HepG2 (cell line): ENCODE measurements at places on chromosomes 2 and 18. TPM values are rescaled to one million over a fixed set of nuclear protein-coding genes. Genes with fewer than 3 reads are reported as not detected.
A peak's percentile ranks its signal among the peaks of the same experiment; 100 is the strongest.

GRCh38 chr2:152584301-152584700 lies 133.0 kb downstream of the PRPF40A start:
- DNase-seq: no peak

- no peak for DNase-seq
Measured at GRCh38 chr2:47259829-47260228, 104.7 kb upstream of the STPG4 start.

- DNase-seq: no peak
Measured at GRCh38 chr2:154591294-154591820, 107.1 kb upstream of the KCNJ3 start.

GRCh38 chr2:99880148-99880963 lies 262.0 kb downstream of the AFF3 start:
- DNase-seq: no peak

GRCh38 chr2:126950504-126950903 lies 51.8 kb downstream of the TEX51 start:
- no peak for DNase-seq

DNA sequence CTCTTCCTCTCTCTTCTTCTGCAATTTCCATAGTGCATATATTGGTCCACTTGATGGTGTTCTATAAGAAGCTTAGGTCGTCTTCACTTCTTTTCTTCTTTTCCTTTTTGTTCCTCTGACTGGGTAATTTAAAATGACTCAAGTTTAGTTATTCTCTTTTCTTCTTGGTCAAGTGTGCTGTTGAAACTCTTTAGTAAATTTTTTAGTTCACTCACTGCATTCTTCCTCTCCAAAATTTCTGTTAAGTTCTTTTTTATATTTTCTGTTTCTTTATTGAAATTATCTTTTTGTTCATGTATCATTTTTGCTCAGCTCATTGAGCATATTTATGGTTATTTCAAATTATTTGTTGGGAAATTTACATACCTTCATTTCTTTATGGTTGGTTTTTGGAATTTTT lies 32.7 kb upstream of the ZSWIM2 start:
- DNase-seq: no peak

DNA sequence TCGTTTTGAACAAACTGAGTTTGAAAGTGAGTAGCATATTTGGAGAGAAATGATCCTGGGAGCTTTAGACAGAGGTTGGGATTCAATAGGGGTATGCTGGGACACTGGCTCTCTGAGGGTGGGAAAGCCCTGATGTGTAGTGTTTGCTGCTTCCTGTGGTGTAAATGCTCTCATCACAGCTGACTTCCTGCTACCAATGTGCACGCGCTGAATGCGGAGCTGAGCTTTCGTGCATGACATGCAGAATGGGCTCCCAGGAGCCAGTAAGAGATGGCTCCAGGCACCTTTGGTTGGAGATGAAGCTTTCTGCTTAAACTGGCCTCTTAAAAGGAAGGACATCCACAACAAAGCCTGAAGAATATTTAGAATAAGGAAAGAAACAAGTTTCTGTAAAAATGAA lies 224.1 kb upstream of the CCDC150 start:
- no peak for DNase-seq

- no peak for DNase-seq
Measured at GRCh38 chr2:42337356-42337820, 23.6 kb downstream of the COX7A2L start.

DNA sequence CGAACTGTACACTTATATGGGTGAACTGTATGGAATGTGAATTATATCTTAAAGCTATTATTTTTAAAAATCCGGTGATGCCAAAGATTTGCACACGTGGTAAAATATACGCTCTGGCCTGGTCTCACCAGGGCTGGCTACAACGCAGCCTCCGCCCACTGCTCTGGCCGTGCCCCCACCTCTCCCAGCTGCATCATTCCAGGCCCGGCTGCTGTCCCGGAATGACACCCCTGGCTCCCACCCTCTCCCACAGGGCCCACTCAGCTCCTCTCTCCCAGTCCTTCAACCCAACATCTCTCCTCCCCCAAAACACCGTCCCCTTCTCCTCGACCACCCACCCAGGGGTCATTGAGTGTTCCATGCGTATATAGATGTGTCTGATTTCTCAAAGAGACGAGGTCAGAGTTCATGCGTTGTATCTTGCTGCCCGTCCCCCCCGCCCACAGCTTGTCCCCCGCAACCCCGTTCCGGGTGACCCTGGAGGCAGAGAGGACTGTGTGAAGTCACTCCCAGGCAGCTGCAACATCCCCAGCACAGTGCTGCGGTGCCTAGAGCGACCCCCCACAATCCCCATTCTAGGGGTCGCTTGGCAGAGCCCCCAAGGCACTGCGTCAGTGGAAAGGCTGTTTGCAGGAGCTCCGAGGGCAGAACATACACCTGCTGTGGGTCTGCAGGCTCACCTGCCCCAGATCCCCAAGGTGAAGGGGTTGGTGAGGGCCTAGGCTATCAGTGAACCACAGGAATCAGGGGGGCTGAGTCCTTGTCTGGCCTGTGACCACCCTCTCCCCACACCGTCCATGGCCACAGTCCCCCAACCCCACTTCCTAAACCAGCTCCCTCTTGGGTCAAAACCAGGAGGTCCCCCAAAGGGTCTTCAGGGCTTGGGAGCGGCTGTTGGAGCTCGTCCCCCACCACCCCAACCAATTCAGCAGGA lies 13.3 kb downstream of the DNMT3A start:
- no peak for DNase-seq

- DNase-seq: peak; percentile 23
Measured at GRCh38 chr18:14978962-14979535, 231.1 kb downstream of the ANKRD30B start.

DNA sequence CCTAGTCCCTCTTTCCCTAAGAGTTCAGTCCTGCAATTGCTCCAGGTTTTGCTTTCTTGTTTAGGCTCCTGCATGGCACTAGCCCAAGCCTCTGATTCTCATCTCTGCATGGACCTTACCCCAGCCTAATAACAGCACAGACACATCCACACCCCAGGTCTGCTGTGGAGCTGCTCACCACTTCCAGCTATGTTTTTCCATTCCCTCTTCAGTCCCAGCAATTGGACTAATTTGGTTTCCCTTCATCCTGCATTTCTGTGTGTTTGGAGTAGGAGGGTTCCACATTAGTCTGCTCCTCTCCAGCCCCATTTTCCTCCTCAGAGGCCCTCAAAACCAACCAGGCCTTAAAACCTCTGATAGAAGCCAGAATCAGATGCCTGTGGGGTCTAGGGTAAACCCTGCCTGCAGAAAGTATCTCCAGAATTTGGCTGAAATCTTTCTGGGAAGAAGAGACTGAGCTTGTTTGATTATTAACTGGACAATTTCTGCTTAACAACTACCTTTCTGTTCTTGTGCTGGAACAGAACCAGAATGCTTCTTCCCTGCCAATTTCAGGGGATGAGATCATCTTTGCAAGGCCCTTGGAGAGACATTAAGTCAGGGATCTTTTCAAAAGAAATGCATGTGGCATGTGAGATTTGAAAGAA lies 95.9 kb downstream of the GFPT1 start:
- DNase-seq: peak; percentile 70

DNA sequence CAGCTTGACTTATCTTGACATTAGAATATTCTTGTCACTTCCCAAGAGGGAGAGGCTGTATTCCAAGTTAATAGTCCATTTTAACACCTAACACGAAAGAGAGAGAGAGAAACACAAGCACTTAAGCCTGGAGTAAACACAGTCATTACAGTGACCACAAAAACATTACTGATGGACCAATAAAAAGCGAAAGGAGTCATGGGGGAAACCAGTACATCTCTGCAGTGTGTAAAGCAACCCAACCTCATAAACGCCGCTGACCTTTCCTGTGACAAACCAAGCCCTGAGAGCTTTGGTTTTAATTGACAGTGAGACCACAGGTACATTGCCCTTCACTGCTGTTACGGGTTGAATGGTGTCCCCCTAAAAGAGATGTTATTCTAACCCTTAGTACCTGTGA lies 78.3 kb downstream of the SMAD4 start:
- DNase-seq: no peak

DNA sequence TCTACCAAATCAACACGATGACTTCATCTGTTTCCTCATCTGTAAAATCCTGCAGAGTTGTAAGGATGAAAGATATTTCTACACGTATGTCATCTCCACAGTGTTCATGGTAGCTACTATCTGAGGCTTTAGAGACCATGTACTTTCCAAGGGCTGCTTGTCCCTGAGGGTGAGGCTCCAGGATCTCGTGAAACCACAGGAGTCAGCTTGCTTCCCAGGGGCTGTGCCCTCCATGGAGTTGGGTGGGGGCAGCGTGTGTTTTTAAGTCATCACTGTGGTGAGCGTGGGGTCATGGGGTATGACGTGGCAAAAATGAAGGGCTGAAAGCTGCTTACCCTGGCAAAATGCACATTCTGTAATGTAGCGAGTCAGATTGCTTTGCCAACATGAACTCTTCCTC lies 81.6 kb downstream of the ASAP2 start:
- no peak for DNase-seq

GRCh38 chr2:98896944-98897343 lies 39.1 kb downstream of the CRACDL start:
- DNase-seq: no peak

- DNase-seq: no peak
Measured at GRCh38 chr2:12490641-12491040, 226.1 kb upstream of the TRIB2 start.

The FBXO36 gene
- total RNA-seq: 2.8 and 4.0 TPM in 2 replicates

The NCKAP1 gene
- total RNA-seq: 96.3 and 160 TPM in 2 replicates

The MYO1B gene
- total RNA-seq: 89.8 and 134 TPM in 2 replicates

The VWA3B gene
- total RNA-seq: not detected in 2 replicates

The KIF1A gene
- total RNA-seq: 0.24 TPM in 1 of 2 replicates, not detected in the other

The IL18R1 gene
- total RNA-seq: 0.04 TPM in 1 of 2 replicates, not detected in the other

The G6PC2 gene
- not detected in 2 replicates for total RNA-seq

The CTNNA2 gene
- not detected in 2 replicates for total RNA-seq

The NLRC4 gene
- total RNA-seq: 0.06 and 0.15 TPM in 2 replicates

The REG1B gene
- not detected in 2 replicates for total RNA-seq
